ENCODE measurements at places on chromosomes 12 and 14.
A peak's percentile ranks its signal among the peaks of the same experiment; 100 is the strongest.

DNA sequence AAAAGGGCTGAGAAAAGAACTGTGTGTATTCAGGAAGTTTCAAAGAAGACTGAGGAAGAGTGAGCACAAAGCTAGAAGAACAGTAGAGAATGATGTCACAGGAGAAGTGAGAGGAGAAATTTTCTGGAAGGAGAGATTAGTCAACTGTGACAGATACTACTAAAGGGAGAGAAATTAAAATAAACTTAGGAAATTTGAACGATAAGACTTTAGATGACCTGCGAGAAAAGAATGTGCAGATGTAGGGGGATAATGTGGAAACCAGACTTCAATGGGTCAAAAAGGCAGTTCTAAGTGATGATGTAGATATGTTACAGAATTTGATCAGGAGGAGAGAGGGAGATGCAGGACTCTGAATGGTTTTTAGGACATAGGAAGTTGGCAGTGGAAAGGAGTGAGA lies 287.4 kb downstream of the SYT1 start:
- DNase-seq, result no peak

GRCh38 chr12:102958073-102958829 lies 777 bp downstream of the ASCL1 start:
- DNase-seq, result no peak

- DNase-seq, result no peak
These were observed 443.3 kb downstream of the DPF3 start for GRCh38 chr14:72450473-72451044.

DNA sequence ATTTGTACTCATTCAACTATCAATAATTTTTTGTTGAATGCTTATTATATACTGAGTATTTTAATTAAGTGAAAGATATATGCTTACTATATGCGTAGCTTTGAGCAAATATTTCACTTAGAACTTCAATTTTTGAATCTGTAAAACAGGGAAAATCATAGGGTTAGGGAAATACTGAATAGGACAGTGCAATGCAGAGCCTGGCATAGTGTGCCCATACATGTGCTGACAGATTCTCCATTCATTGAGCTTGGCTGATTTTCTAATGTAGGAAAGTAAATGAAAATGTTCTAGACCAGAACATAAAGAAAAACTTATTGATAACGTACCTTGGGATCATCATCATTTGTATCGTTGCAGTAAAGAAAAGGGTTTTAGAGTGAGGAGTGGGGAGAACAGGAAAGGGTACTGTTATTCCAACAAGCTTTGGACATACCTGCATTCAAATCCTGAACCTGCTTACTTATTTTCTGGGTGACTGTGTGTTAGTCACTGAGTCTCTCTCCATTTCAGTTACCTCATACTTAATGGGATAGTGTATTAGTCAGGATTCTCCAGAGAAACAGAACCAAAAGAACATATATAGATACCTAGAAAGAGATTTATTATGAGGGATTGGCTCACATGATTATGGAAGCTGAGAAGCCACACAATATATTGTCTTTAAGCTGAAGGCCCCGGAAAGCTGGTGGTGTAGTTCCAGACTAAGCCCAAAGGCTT lies 436.4 kb downstream of the ADAMTS20 start:
- no peak for DNase-seq

GRCh38 chr12:131368668-131369071 lies 342.2 kb upstream of the SFSWAP start:
- peak; percentile 25 for DNase-seq

- DNase-seq, result no peak
These were observed 18.1 kb downstream of the NOS1 start for GRCh38 chr12:117343296-117343695.
